ENCODE measurements at places on chromosomes 13 and 19.
A peak's percentile ranks its signal among the peaks of the same experiment; 100 is the strongest.

GRCh38 chr19:18481505-18482222 lies 40.2 kb downstream of the ELL start:
- DNase-seq: no peak

GRCh38 chr19:50607874-50608785 lies 31.6 kb downstream of the SYT3 start:
- peak; percentile 81 for DNase-seq

DNA sequence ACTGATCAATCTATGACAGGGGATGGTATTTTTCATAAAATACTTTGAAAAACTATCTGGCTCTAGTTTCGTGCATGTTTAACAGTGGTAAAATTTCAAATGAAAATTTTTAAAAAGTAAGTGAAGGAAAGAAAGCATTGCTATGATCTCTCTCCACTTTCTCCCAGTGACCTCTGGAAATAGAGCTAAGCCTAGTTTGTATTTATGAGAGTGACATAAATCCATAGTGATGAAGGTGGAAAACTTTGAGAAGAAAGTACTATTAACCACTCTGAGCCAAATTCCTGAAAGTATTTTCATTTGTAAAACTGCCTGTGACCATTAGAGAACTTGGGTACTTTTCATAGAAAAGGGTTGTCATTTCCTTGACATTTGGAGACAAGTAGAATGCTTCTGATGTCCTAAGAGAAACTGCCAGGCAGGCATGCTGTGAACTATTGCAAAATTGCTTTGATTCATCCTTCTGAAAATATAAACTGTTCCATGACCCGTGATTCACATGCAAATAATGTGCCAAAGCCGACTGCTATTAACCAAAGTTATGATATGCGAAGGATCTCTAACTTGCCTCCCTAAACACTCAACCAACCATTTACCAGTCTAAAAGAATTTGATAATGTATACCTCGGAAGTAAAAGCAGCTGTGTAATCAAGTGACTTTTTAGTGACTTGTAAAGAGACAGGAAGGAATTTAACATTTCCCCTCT lies 133.2 kb downstream of the VWA8 start:
- DNase-seq: no peak

DNA sequence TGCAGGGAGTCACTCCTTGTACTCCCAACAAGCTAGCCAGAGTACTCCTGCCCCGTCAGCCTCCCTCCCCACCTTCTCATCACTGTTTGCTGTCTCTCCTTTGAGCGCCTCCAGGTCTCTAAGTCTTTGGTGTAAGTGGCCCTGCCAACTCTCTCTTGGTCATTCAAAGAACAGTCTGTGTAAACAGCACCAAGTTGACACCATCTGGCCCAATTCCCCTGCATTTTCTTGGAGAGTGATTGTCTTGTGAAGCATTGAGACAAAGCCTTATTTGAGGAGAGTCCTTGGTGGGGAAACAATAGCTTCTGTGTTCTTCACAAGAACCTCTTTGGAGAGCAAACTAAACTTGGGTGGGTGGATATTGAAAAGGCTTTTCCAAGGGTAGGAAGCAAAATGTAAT lies 114.6 kb upstream of the RNF113B start:
- DNase-seq: no peak

GRCh38 chr13:29543230-29544215 lies 52.0 kb downstream of the SLC7A1 start:
- no peak for DNase-seq

- no peak for DNase-seq
These were observed 25.8 kb upstream of the LDLR start for GRCh38 chr19:11063434-11063833.

DNA sequence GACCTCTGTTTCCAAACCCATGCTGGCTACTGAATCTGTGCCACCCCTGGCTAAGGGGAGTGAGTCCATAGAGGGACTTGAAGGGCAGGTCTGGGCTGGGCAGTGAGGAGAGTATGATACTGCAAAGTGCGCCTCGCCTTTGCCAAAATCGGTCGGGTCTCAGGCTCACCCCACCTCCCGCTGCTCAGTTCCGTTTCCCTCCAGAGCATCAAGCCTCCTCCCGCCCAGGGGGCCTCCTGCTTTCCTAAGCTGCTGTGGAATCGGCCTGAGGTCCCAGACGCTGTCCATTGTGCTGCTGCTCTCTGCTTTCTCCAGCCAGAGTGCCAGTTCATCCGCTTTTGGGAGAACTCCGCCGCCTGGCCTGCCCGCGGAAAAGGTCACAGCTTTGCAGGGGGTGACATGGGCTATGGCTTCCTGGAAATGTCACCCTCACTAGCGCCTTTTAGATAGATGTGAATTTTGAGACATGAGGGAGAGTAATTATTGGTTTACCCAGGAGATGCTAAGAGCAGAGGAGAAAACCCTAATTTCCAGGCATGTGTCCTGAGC lies 1418.4 kb downstream of the UQCRFS1 start:
- DNase-seq: peak; percentile 1

DNA sequence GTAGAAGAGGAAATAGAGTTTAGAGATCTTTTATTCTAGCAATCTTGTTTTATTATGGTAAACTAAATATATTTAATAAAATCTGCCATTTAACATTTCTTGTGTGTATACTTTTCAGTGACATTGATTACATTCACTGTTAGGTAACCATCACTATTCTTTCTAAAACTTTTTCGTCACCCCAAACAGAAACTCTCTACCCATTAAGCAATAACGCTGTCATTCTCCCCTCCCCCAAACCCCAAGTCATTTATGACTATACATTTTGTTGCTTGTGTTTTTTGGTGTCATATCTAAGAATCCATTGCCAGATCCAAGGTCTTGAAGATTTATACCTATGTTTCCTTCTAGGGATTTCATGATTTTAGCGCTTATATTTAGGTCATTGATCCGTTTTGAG lies 10.6 kb downstream of the URI1 start:
- no peak for DNase-seq

GRCh38 chr13:79590394-79590676 lies 109.4 kb downstream of the NDFIP2 start:
- no peak for DNase-seq

DNA sequence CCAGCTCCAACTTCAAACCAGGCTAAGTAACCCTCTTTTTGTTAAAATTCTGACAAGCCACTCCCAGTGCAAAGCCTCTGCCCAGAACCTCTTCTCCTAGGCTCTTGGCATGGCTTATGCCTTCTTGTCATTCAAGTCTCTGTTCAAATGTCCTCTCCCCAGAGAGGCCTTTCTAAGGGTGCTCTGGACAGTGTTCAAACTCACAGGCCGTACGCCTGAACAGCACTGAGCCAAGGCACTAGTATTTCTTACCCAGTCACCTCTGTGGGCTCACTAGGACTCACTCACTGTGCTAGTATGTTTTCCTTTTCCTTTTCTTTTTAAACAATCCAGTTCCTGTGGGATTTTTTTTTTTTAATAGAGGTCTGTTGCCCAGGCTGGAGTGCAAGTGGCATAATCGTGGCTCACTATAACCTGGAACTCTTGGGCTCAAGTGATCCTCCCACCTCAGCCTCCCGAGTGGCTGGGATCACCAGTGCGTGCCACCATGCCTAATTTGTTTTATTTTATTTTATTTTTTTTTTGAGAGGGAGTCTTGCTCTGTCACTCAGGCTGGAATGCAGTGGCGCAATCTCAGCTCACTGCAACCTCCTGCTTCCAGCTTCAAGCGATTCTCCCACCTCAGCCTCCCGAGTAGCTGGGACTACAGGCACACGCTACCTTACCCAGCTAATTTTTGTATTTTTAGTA lies 2.3 kb upstream of the ASF1B start:
- DNase-seq: no peak

DNA sequence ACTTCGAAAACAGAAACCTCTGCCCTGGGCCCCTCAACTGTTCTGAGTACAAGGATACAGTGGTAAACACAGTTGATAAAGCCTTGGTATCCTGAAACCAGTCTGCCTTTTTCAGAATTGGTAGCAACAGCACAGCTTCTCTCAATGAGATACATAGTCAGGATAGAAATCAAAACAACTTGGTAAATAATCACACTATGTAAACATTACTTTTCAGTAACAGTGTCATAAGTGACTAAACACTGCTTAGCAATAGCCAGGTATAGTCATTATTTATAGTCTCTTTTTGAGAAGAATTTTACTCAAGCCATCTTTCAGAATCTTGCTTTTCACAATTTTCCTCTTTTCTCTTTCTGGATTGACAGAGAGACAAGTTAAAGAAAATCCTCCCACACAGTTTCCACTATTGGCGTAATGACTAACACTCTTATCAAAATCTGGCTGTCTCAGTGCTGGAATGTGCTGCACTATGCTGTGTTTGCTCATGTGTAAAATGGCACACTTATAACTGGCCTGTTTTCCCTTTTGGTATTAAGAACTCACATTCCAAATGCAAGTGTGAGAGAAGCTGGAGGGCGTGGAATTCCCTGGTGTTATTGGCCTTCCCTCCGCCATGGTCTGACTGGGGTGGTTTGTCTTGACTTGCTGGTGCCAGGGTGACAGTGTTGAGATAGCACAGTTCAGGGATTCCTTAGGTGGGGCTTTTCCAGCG lies 368.8 kb downstream of the TDRD3 start:
- peak; percentile 23 for DNase-seq

DNA sequence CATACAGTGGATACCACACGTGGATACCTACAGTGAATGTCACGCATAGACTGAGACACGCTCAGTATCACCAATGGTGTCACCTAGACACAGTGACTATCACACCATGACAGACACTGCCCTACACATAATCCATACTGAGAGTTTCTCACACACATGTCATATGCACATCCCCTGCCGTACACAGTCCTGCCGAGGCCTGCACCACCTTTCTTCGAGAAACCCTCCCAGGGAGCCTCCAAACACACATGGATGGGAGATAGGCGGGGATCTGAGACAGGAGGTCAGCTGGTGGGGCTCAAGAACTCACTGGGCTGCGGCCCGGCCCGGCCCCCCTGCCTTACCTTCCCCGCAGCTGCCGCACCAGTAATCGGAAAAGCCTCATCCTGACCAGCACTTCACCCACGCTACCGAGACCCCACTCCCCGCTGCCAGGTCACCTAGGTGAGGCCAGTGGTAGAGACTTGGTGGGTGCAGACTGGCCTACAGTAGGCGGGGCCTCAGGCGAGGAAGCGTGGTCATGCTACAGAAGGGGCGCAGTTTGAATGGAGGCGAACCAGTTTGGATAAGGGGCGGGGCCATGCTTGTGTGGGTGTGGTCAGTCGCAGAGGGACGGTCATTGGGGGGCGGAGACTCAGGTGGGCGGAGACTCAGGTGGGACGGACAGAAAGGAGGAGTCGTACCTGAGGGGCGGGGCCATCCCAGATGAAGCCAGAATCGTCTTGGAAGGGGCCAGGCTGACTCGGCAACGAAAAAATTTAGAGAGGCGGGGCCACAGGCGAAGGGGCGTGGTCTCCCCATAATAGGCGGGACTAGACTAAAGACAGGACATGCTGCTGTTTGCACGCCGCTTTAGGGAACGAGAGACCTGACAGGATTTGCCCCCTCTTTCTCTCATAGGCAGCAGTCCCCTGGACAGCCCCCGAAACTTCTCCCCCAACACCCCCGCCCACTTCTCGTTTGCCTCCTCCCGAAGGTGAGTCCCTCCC lies 2.1 kb downstream of the MAST1 start:
- no peak for DNase-seq

GRCh38 chr19:53942001-53942786 lies 20.5 kb upstream of the CACNG8 start:
- no peak for DNase-seq

- no peak for DNase-seq
These were observed 351.5 kb downstream of the KLF12 start for GRCh38 chr13:73782450-73783449.

DNA sequence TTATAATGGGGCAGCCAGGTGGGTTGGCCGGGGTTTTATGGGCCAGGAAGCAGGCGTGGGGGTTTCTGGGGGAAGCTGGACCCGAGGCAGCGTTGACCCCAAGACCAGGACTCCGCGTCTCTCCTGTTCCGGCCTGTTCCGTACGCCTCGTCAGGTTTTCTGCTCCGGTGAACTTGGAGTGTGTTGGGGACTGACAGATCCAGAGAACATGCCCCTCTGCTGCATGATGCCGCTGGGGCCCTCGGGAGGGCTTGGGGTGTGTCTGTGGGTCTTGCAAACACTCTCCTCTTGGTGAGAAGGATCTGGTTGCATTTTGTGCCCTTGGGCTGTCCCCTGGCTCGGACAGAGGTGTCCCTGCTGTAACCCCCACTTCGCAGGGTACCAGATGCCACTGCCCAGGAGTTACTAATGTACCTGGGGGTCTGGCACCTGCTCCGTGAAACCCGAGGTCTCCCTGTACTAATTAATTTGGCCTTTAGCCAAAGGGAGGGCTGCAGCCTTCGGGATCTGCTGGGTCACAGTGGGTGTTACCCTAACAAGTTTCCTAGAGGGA lies 15.6 kb downstream of the KDM4B start:
- no peak for DNase-seq

- DNase-seq: no peak
These were observed 12.1 kb downstream of the IQCN start for GRCh38 chr19:18262144-18262543.

- no peak for DNase-seq
These were observed 5.0 kb downstream of the LYL1 start for GRCh38 chr19:13097463-13098258.

- no peak for DNase-seq
These were observed 167.4 kb upstream of the STARD13 start for GRCh38 chr13:33452873-33453517.

DNA sequence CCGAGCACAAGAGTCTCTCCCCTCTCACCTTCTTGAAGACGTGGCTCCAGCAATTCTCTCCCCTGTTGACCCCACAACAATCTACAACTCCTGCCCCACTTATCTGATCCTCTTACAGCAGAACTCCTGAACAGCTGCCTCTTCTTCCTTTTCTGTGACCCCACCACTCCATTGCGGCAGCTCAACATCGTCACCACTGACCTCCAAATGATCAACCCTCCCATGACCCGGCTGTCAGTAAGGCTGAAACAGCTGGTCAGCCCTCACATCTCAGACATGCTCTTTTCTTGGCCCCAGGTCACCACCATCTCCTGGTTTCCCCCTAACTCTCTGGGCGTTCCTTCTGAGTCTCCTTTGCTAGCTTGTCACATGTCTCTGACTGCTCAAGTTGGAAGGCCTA lies 1.8 kb downstream of the EXOSC5 start:
- no peak for DNase-seq

Data from right renal pelvis (tissue), 4 donors.